Foreskin keratinocyte (primary cell): ENCODE measurements at places on chromosomes 3 and 15. TPM values are rescaled to one million over a fixed set of nuclear protein-coding genes. Genes with fewer than 3 reads are reported as not detected.

Gene ITIH1
- not detected in 2 replicates for total RNA-seq

GRCh38 chr3:82641701-82642100 lies 880.3 kb upstream of the GBE1 start:
- peak; percentile 78 for DNase-seq

DNA sequence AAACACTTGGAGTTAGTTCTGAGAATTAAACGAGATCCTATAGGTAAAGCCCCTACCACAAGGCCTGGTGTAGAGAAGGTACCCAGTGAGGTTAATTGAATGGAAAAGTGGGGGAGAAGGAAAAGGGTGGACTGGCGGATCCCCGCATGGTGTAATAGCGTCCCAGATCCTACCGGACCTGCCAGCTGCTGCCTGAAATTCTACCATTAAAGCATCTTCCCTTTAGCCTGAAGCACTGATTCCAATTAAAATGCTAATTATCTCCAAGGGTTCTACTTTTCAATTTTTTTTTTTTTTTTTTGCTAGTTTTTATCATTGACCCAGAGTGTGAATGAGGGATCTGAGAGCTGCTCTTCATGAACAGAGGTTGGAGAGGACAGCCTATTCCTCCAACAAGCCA lies 237.9 kb downstream of the TLE3 start:
- no peak for DNase-seq

Gene DISP2
- 0.65 and 1.5 TPM in 2 replicates for total RNA-seq

DNA sequence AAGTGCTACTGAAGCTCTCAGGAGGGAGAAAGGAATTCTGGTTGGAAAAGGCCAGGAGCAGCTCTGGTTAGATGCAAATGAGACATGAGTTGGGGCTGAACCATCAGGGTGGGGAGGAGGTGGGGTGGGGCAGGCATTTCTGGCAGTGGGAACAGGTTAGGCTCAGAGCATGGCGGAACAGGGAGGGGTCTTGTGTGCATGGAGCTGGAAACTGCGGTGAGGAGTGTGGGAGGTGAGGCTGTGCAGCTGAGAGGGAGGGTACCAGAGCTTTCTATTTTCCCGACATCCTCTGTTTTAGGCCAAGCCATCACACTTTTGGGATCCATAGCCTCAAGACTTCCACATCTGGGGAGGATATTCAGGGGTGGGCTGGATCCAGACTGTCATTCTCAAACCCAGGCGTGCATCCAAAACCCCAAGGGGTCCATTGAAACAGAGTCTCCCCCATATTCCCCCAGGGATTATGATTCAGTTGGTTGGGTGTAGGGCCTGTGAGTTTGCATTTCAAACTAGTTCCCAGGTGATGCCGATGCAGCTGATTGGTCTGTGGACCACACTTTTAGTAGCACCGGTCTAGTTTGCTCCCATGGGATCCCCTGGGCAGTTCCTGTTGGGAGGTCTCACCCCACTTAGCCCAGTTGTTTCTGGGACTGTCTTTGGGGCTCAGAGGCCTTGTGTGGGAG lies 100.9 kb upstream of the TLE3 start:
- DNase-seq, result no peak

DNA sequence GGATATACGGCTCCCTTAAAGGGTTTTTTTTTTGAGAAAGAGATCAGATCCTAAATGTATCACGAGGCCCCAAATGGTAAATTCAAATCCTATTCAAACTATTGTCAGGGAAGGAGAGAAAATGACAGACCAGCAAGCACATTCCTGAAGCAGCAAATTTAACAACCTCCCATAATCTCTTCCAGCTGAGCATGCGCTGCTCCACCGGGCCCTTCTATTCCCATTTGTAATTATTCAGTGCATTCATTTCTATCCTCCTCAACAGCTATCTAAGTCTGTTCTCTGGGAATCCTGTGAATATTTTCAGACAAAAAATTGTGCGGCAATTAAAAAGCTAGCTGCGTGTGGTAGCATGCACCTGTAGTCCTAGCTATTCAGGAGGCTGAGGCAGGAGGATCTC lies 43.2 kb downstream of the MAGI1 start:
- no peak for DNase-seq
